ENCODE measurements at places on chromosomes 13 and 19.
A peak's percentile ranks its signal among the peaks of the same experiment; 100 is the strongest.

- peak; percentile 93 for DNase-seq
These were observed 11.1 kb downstream of the FTL start for GRCh38 chr19:48975947-48976847.

GRCh38 chr19:38692458-38693379, 45.3 kb downstream of the ACTN4 start:
- DNase-seq = peak; percentile 67

DNA sequence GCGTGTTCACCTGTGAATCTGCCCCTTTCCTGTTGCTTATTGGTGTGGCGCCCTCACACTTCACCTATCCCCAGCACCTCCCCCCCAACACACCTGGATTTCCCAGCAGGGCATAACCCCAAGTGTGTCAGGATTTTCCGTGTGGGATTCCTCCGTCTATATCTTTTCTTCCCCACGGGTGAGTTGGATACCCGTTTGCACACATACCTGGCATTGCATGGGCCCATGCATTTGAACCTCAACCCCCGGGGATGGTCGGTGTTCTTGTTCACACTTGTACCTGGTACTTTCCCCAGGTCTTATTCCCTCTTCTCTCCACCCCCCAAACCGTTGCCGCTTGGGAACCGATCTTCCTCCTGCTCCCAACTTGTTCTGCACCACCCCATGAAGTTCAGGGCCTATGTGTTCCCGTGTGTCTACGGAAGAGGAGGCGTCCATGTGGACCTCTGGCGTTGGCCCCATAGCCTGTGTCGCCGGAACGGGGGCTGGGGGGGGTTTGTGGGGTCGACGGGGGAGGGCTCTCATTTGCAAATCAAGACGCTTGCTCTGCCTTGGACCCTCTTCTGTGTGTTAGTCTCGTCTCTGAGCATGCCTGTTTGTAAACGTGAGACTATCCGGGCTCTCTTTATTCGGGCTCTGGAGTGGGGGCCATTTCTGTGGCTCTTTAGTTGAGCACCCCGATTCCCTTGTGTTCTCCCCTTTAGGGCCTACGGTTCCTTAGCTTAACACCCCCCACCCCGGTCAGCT, 1.7 kb downstream of the PRR12 start:
- peak; percentile 69 for DNase-seq

GRCh38 chr19:34578173-34578572, 96.6 kb downstream of the WTIP start:
- DNase-seq = no peak

- no peak for DNase-seq
These were observed 90.0 kb downstream of the RNASEH2B start for GRCh38 chr13:50999641-51000040.

DNA sequence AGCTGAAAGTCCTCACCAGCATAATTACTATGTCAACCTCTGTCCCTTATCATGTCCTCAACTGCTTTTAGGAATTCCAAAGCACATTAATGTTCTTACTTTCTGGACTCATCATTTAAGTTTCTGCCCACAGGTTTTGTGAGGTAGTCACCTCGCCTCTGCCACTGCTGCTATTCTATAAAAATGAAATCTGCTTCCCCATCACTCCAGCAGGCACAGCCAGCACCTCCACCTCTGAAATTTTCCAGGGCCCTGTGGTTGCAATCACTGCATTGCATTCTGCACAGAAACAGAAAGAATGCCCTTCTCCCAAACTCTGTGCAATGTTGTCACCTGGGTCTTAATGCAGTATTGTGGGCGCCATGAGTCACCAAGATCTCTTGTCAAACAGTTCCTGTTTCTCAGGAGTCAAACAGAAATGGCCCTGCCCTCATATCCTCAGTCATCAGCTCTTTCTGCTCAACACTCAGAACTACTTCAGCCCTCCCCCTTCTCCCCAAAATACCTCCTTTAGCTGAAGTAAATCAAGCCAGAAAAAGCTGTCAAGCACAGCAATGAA, 529.2 kb upstream of the NBEA start:
- no peak for DNase-seq

DNA sequence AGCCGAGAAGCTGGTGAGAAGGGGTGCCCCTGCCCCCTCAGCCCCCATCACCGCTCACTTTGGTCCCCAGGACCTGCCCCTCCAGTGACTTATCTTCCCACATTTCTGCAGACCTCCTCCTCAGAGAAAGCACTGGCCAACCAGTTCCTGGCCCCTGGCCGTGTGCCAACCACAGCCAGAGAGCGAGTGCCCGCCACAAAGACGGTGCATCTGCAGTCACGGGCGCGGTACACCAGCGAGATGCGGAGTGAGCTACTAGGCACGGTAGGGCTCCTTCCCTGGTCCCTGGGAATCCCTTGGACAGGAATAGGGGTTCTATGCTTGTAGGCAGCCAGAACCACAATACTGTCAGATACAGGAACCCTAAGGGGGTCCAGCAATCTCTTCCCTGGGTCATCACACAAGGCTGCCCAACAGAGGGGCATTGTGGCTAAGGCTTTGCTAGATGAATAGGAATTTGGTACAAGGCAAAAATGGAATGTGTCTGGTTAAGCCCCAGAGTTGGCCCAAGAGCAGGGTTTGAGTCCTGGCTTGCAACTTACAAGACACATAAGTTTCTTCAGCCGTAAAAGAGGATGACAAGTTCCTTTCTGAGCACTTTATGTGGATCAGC, 1.0 kb downstream of the USE1 start:
- DNase-seq = no peak

DNA sequence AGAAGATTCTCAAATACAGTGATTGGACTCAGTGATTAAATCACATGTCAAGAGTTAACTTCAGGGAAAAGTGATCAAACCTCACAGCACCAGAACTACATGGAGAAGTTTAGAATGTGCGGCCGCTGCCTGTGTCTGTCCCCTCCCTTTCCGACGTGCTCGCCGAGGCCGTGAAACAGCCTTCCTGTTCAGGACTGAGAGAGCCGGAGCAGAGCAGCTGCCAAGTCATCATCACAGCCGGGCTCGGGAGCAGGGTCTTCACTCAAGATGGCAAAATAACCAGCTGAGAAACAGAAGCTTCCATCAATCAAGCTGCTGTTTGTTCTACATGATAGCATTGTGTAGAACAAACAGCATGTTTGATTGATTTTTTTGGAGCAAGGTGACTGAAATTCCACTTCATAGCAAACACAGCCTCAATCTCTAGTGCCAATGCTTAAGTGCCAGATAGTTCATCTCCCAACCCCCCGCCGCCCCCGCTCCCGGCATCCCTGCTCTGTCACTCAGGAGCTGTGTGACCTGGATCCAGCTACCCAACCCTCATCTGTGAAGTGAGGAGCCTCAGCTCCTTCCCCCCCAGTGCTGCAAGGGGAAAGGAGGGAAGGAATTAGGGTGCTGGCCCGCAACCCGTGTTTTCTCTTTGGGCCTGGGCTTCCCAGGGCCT, 70.6 kb downstream of the HSPH1 start:
- no peak for DNase-seq

GRCh38 chr19:15587663-15588062, 27.4 kb upstream of the CYP4F8 start:
- DNase-seq = no peak

- DNase-seq = peak; percentile 40
These were observed 16.6 kb upstream of the SHKBP1 start for GRCh38 chr19:40560092-40560507.

DNA sequence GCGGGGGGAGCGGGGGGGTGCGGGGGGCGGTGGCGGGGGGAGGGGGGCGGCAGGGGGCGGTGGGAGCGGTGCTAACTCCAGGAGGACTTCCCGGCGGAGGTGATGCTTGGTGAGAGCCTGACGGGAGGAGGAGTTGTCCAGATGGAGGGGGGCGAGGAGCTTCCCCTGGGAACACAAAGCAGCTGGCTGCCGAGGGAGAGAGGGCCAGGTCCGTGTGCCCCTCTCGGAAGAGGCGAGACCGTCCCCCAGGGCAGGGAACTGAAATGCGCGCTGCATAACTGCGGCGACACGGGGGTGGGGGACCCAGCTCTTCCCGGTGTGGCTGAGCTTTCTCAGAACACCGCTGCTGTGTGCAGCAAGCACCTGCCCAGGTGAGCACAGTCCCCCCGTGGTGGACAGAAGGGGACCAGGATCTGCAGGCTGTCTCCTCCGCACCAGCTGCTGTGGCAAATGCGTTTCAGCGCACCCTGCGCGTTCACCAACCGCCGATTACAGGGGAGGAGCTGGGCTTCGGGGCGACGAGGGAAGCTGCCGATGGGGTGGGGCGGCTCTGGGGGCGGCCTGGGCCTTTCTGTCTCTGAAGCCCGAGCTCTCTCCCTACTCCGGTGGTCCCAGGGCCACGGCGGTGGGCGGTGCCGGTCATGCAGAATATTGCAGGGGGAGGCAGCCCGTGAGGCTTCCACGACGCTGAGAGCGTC, 54.7 kb upstream of the F7 start:
- peak; percentile 48 for DNase-seq
